ENCODE measurements at places on chromosomes 2 and 18.

DNA sequence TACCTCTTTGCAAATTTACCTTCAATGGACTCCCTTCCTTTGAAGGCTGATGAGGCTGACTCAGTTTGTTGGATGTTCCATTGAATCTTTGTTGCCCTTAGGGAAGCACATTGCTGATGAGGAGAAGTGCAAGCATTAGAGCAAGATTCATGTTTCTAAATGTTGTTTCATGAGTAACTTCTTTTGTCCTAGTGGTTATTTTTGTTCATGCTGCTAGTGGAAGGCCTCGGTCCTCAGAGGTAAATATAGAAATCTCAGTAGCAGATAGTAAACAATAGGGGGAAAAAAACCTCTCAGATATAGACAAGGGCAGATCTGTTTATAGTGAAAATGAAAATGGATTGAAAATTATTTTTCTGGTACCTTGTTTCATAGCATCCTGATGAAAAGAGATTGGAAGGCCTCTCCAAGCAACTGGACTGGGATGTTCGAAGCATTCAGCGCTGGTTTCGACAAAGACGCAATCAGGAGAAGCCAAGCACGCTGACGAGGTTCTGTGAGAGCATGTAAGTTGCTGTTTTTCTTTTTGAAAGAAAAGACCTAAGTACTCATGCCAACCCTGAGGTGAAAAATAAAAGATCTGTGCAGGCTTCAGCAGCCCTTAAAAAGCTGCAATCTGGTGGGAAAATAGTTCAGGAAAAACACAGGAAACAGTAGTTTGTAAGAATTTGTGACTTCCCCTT, 104.9 kb downstream of the CERS6 start:
- DNase-seq: no peak

- DNase-seq: no peak
These were observed 151.0 kb upstream of the DAPL1 start for GRCh38 chr2:158644139-158644538.

- DNase-seq: no peak
These were observed 43.9 kb downstream of the WDR75 start for GRCh38 chr2:189485146-189485545.

GRCh38 chr2:11123856-11124759, 31.2 kb upstream of the SLC66A3 start:
- DNase-seq: peak; percentile 55

GRCh38 chr18:58446391-58447060, 182.4 kb downstream of the ALPK2 start:
- no peak for DNase-seq

DNA sequence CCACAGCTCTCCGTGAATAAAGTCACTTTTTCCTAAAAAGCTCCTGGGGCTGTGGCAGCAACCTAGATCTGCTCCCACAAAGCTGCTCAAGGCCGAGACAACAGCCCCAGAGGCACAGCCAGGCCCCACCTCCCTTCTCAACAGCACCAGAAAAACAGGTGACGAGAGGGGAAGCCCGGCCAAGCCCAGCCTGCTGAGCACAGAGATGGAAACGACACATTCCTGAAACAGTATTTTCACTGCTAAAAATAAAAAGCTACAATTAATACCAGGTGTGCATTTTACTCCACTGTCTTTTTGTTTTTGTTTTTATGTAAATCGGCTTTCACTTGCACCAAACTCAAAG, 199.3 kb downstream of the HDAC4 start:
- no peak for DNase-seq

- DNase-seq: no peak
These were observed 165.5 kb upstream of the CDH19 start for GRCh38 chr18:66769375-66769774.

GRCh38 chr2:135744760-135745314, 3.2 kb downstream of the UBXN4 start:
- DNase-seq: no peak
